Stimulated activated CD8-positive, alpha-beta memory T cell treated with anti-CD3 and anti-CD28 coated beads, Interleukin-15, amount 100 ng/mL, for 48 hours (primary cell): ENCODE measurements at places on chromosomes 7 and 10.

DNA sequence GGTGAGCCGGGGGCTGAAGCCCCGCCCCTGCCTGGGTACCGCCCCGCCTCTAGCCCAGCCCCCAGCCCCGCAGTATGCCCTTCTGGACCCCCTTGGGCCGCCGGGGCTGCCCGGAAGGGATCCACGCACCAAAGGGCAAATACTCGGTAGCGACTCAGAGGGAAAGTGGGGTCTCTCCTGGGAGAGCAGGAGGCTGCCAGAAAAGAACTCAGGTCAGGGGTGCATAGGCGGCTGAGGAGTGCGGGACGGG, 796 bp downstream of the FBXL15 start:
- no peak for DNase-seq

- DNase-seq: no peak
Measured at GRCh38 chr10:34286136-34286739, 528.9 kb downstream of the PARD3 start.

DNA sequence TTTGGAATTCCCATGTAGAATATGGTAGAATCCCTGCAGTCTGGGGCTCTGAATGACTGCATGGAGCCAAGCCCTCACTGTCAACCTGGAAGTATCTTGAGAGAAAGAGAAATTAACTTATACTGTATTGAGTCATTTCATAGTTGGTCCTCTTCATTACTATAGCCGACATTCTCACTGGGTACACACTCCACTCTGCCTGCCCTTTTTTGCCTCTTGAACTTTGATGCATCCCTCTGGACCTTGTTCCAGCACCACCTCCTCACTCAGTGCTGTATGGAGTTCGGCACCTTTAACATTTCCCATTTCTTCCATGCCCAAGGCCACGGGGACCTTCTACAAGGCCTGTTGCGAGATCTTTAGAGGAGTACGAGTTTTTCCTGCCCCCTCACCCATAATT, 4.6 kb upstream of the ARHGAP22 start:
- DNase-seq: no peak

DNA sequence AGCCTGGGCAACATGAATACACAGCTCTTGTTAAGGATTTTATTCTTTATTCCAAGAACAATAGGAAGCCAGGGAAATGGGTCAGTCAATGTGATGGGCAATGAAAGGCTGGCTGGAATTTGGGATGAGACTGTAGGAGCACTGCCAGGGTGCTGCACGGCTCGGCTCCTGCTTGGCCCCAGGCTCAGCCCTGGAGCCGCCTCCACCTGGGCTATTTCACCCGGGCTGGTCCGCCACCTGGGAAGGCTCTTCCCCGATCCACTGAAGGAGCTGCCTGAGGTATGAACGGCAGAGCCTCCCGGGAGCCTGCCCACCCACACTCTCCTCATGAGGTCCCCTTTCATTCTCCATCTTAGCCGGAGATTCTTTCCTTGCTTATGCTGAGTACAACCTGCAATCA, 80.4 kb upstream of the KMT2C start:
- DNase-seq: no peak

GRCh38 chr7:101705331-101705730, 76.2 kb upstream of the MYL10 start:
- DNase-seq: no peak

- DNase-seq: no peak
Measured at GRCh38 chr7:117085275-117085674, 132.0 kb downstream of the ST7 start.

DNA sequence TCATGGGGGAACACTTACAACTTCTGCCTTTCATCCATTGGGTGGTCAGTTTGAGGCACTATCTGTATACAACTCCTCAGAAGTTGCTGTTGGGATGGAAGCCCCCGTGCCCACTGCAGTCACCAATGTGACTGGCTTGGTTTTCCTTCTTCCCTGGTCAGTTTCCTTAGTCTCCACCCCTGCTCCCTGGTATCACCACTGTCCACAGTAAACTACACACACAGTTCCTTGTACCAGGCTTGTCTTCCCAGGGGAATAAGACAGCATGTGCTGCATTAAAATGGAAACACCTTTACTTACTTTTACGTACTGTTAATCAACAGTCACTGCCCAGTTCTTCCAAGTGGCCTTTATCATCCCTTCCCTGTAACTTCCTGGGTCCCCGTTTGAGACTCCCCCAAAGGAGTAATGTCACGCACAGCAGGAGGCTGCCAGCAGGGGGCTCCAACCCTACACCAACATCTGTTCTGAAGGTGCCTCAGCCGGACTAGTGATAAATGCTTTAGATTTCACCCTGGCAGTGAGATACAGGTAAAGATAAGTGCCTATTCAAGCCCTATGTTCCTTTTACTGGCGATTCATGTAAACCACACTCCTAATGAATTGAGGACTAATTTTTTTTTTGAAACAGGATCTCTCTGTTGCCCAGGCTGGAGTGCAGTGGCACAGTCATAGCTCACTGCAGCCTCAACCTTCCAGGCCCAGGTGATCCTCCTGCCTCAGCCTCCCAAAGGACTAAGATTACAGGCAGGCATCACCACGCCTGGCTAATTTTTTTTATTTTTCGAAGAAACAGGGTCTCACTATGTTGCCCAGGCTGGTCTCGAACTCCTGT, 45.3 kb upstream of the PIK3AP1 start:
- DNase-seq: peak; percentile 59
